ENCODE measurements at places on chromosomes 5 and 9.

DNA sequence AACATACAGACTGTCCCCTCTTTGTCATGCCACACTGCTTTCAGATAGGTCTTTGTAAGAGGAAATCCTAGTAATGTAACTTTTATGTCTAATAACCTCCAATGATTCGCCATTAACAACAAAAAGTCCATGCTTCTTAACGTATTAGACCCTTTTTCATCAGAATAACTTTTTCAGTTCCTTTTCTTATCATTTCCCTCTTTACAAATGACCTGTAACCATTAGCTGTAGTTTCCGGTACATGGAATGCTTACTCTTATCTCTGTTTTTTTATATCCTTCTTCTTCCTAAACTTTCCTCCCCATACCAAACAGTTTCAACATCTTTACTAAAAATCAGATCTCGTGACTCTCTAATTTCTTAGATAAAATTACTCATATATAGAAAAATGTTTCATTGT is 268.9 kb upstream of the TYRP1 start:
- DNase-seq: no peak

- no peak for DNase-seq
Observed at GRCh38 chr9:76655971-76656370, 108.3 kb upstream of the PCA3 start.

- no peak for DNase-seq
Observed at GRCh38 chr5:143698574-143698973, 113.4 kb upstream of the HMHB1 start.

DNA sequence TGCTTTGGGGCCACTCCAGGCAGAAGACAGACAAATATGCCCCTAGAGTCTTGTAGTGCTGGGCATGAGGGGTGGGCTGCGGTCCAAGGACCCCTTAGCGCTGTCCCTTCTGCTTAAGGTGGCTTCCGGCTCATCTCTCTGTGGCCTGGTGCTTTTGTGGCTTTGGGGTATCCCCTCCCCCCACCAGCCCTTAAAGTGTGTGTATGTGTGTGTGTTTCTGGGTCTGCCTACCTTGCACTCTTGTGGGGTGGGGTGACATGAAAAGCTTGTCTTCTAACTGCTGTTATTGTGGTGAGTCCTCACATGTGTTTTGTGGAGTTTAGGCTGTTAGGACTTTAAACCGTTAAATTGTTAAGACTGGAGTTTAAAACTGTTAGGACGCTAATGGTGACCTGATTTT is 23.6 kb downstream of the MARCHF6 start:
- DNase-seq: no peak

GRCh38 chr5:25713259-25713658 is 1068.5 kb upstream of the CDH10 start:
- DNase-seq: no peak

GRCh38 chr5:115634343-115635132 is 8.7 kb upstream of the TMED7 start:
- peak; percentile 63 for DNase-seq

DNA sequence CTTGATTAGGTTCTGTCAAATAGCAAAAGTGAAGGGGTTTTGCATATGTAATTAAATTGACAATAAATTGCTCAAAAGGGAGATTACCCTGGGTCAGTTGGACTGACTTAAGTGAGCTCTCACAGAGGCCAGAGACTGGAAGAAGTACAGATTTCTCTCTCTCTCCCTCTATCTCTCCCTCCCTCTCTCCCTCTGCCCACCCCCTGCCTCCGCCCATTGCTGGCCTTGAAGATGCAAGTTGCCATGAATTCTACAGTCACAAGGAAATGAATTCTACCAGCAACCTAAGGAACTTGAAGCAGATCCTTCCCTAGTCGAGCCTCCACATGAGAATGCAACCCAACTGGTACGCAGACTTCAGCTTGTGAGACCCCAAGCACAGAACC is 119.2 kb downstream of the LPAR1 start:
- DNase-seq: no peak

GRCh38 chr5:158313027-158313732 is 454.2 kb upstream of the CLINT1 start:
- DNase-seq: no peak

- DNase-seq: no peak
Observed at GRCh38 chr5:91797576-91797975, 414.5 kb upstream of the ARRDC3 start.

GRCh38 chr9:112065806-112066606 is 109.1 kb downstream of the SUSD1 start:
- DNase-seq: no peak

DNA sequence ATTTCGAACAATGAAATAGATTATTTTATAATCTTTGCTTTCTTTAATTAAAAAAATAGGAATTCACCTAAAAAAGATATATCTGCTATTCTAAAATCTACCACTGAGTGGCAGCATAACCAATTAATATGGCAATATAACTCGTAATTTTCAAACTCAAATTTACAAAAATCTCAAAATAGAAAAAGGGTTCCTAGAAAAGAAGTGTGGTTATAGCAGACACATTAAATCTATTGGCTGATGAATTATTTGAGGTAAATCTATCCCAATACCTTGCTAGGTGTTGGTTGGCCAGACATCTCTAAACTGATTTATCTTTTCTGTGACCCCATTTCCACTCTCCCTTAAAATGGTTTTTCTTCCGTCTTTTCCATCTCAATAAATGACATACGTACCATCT is 30.2 kb upstream of the NRG2 start:
- DNase-seq: no peak

GRCh38 chr5:76219636-76220035 is 136.5 kb downstream of the SV2C start:
- DNase-seq: no peak

DNA sequence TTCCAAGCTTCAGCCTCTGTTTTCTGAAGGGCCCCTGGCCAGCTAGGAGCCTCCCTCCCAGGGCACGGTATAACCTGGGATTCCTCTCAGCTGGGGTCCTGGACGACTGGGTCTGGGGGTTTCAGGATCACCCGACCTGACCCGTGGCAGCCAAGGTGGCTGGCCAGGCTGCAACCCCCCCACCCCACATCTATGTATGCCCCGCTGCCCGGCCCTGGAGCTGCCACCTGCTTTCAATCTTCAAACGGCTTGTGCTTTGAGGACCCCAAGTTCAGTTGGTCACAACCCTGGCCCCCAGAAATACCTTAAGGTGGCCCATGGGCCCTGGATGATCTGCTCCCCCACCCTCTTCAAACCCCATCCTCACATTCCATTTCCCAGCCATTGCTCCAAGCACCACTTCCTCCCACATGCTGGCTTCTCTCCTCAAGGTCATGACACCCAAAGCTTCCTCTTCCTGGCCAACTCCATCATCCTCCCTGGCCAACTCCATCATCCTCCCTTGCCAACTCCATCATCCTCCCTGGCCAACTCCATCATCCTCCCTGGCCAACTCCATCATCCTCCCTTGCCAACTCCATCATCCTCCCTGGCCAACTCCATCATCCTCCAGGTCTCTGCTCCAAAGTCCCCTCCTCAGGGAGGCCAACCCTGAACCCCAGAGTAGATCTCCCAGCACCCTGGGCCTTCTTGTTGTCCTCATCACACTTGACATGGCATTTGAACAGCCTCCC is 17.2 kb upstream of the TTLL11 start:
- no peak for DNase-seq

DNA sequence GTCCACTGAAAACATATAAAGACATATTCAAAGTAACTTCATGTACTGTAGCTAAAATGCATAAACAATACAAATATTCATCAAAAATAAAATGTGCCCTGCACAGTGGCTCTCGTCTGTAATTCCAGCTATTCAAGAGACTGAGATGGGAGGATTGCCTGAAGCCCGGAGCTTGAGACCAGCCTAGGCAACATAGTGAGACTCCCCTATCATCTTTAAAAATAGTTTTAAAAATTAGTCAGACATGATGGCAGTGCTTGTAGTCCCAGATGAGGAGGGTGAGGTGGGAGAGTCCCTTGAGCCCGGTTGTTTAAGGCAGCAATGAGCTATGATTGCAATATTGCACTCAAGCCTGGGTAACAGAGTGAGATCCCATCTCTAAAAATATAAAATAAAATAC is 534.1 kb downstream of the ANXA1 start:
- no peak for DNase-seq

- no peak for DNase-seq
Observed at GRCh38 chr9:108445431-108446071, 410.2 kb downstream of the ACTL7B start.

DNA sequence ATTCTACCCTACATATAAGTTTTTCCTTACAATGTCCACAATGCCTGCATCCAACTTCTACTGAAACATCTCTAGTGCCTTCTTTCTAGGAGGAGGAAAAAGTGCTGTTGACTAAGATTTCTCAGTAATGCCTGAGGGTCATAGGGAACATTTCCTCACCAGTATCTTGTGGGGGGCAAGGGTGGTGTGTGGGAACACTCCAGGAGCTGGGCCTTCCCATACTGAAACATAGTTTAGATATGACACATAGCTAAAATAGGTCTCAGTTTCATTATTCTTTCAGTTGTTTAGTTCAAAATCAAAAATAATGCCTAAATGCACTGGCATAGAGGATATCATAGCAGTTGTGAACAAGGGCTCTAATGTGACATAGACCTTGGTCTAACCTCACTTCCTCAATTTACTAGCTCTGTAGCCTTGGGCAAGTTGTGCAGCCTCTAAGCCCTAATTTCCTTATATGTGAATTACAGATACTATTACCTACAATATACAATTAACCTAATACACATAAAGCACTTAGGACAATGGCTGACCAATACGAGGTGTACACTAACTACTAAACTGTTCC is 66.1 kb downstream of the HAPLN1 start:
- DNase-seq: no peak

DNA sequence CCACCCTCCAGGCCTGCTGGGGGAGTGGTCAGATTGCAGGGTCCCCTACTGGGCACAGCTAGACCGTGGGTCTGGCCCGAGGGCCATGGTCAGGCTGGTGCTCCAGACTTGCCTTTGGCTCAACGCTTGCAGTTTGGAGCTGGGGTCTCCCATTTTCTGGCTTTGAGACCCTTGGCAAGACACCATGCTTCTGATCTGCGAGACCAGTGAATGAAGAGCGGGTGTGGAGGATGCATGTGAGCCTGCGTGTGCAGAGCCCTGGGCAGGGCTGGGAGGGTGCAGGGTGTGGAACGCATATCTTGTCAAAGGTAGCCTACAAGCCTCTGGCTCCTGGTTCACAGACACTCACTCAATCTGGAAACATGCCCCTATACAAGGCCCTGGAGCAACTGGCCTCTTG is 6.1 kb upstream of the MRNIP start:
- DNase-seq: no peak

GRCh38 chr9:126394802-126395201 is 68.2 kb downstream of the MVB12B start:
- no peak for DNase-seq

- no peak for DNase-seq
Observed at GRCh38 chr9:93261281-93261680, 77.3 kb downstream of the WNK2 start.

DNA sequence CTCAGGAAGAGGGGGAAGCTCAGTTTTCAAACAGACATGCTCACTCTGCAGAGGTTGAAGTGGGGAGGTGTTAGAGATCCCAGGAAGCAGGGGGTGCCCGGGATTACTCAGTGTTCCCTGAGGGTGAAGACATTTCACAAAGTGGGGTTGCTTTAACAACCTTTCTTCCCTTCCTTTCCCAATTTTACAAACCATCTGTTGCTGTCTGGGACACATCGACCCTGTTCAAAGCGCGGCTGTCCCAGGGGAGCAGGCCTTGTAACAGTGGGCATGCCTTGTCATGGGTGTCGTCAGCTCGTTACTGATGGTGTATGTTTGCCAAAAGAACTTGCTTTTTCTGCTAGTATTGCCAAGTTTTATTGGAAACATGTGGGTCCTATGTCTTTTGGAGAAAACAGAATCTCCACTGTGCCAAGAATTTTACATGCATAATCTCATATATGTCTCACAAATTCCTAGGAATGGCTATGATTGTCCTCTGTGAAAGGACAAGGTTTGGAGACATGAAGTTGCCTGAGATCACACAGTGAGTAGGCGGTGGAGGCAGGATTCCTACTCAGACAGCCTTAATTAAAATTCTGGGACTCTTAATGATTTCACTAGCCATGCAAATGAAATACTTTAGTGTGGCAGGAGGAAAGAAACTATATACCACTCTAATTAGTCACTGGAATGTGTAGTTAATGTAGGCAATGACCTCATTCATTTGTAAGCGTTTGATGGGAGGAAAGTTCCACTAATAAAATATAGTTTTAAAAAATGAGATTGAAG is 198.9 kb downstream of the NXNL2 start:
- no peak for DNase-seq

- DNase-seq: no peak
Observed at GRCh38 chr9:34079181-34079580, 30.5 kb upstream of the UBAP2 start.

- DNase-seq: no peak
Observed at GRCh38 chr5:3490957-3491507, 104.6 kb upstream of the IRX1 start.

GRCh38 chr5:112570708-112571444 is 151.8 kb upstream of the EPB41L4A start:
- no peak for DNase-seq

GRCh38 chr9:127905788-127906191 is 6.4 kb upstream of the ST6GALNAC6 start:
- no peak for DNase-seq

GRCh38 chr5:11075035-11075805 is 314.2 kb upstream of the DAP start:
- DNase-seq: no peak

DNA sequence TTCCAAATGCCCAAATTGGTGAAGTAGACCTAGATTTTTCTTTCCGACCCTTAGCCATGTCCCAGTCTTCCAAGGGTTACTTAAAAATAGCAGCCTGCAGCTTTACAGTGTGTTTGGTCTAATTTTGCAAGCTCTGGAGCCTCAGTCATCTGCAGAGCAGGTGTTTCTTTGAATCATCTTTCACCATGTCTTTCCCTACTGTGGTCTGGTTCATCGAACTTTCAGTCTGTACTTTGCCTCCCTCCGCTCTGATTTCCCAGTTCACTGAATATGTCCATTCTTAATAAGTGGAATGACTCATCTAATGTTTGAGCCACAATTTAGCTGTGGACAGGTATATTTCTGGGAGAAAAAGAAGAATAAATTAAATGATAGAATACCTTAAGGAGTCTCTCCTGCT is 1060.7 kb downstream of the EFNA5 start:
- DNase-seq: no peak

DNA sequence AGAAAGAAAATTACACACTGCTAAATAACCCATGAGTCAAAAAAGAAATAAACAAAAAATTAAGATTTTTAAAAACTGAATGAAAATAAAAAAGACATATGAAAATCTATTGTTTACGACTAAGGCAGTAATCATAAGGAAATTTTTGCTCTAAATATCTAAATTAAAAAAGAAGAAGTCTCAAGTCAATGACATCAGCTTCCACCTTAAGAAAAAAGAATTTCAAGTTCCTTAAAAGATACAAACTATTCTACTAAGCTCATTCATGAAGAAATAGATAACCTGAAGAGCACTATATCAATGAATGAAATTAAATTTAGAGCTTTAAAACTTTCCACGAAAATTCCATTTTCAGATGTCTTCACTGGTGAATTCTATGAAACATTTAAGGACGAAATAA is 15.7 kb upstream of the STARD4 start:
- DNase-seq: no peak

Data from activated CD8-positive, alpha-beta memory T cell treated with anti-CD3 and anti-CD28 coated beads for 4 hours (primary cell).